ENCODE measurements at places on chromosomes 5 and 9.
A peak's percentile ranks its signal among the peaks of the same experiment; 100 is the strongest.

DNA sequence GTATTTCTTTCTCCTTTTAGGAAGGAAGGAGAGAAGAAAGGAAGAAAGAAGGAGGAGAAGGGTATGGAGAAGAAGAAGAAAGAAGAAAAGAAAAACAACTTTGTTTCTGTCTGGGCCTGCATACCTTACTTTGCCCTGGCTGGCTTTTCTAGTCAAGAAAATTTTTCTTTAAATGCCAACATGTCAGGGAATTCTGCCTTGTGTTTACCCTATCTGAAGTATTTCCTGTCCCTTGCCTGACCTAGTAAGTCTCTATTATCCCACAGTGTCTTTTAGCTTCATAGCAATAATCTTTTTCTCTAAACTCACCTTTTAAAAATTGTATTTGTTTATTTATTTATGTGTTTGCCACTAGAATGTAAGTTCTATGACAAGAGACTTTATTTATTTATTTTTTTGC lies 1864.1 kb downstream of the EFNA5 start:
- no peak for ATAC-seq

DNA sequence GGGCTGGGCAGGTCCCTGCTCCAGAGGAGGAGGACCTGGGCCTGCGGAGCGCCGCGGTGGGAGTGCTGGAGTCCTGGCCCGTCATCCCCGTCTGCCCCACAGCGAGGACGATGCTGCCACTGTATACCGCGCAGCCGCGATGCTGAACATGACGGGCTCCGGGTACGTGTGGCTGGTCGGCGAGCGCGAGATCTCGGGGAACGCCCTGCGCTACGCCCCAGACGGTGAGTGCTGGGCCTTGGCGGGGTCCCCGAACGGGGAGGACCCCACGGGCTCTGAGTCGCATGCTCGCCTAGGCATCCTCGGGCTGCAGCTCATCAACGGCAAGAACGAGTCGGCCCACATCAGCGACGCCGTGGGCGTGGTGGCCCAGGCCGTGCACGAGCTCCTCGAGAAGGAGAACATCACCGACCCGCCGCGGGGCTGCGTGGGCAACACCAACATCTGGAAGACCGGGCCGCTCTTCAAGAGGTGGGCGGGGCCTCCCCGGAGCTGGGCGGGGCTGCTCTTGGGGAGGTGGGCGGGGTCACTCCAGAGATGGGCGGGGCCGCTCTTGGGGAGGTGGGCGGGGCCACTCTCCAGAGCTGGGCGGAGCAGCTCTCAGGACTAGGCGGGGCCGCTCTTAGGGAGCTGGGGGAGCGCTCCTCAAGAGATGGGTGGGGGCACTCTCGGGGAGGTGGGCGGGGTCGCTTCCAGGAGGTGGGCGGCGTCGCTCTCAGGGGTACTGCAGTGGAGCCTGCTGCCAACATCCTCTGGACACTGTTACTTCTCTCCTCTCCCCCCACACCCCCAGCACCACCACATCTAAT lies 13.1 kb downstream of the LRRC26 start:
- peak; percentile 61 for ATAC-seq

DNA sequence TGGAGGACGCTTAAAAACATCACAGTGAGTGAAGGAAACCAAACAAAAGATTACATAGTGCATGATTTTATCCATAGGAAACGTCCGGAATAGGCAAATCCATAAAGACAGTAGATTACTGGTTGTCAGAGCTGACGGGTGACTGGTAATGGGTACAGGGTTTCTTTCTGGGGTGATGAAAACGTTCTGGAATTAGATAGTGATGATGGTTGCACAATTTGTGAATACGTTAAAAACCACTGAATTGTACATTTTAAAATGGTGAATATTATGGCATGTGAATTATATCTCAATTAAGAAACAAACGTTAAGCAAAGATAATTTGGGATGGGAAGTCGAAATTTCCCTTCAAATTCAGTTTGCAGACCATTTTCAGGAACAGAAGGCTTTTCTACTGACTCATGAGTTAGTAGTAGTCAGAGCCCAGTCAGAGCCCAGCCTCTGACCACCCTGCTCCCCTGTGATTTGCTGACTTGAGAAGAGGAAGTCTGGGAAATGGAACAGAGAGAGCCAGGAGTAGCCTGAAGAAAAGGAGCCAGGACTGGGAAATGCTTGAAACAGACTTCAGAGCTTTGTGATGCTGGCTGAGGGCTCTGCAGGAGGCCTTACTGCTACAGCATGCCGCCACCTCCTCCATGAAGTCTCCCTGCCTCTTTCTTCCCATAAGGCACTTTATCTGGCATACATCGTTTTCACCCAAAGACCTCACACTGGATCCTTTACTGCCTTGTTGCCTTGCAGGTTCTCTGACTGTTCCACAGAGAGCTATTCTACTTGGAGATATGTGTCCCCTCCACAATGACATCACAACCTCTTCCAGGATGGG lies 46.4 kb upstream of the CTNNA1 start:
- ATAC-seq: no peak

- no peak for ATAC-seq
Observed at GRCh38 chr9:118928722-118929121, 440.5 kb downstream of the BRINP1 start.

DNA sequence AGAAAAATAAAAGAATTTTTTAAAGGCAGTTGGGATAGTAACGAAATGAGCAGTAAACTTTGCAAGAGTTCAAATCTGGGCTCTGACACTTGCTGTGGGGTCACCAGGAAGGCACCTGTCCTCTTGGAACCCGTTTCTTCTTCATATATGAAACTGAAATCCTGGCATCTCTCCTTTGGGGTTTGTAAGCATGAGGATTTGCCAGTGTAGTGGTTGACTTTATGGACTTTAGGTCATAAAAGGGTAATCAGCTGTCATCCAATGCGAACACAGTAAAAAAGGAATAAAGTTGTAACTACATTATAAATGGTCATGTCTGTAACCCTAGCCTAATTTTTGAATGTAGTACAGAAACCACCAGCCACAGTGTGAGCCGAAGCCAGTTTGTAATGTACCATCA lies 1.3 kb downstream of the RAB14 start:
- ATAC-seq: no peak

DNA sequence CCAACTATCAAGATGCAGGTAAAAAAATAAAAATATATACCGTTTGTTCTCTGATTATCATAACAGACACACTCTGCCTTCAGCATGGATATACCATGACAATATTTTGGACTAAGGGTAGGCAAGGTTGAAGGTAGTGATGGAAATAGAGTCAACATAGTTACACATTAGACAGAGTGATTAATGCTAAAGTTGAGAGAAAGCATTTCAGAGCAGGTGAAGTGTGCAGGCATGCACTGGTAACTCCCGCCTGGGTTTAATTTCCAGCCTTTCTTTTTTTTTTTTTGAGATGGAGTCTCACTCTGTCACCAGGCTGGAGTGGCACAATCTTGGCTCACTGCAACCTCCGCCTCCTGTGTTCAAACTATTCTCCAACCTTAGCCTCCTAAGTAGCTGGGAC lies 458.5 kb downstream of the TLR4 start:
- no peak for ATAC-seq

DNA sequence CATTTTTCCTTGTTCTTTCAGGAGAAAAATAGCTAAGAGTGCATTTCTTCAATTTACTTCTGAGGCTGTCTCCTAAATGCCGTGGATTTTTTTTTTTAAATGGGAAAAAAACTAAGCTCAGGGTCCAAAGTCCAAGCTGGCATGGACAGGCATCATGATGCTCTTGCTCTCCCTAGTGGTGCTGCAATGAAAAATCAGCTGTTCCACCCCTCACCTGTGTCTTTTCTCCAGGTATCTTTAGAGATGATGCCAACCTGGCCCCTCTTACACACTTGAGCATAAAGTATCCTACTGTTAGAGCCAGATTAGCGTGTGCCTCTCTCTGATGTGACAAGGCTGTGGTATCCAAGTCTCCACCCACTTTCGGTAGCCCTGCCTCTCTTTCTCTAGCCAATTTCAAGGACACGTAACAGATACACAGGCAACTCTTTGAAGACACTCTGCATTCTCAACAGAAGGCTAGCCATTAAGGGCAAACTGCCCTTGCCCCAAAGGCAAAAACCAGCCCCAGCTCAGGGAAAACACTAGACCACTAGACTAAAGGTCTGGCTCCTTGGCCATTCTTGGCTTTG lies 208.8 kb downstream of the SAXO1 start:
- no peak for ATAC-seq

- no peak for ATAC-seq
Observed at GRCh38 chr5:163310997-163311396, 126.4 kb upstream of the CCNG1 start.

DNA sequence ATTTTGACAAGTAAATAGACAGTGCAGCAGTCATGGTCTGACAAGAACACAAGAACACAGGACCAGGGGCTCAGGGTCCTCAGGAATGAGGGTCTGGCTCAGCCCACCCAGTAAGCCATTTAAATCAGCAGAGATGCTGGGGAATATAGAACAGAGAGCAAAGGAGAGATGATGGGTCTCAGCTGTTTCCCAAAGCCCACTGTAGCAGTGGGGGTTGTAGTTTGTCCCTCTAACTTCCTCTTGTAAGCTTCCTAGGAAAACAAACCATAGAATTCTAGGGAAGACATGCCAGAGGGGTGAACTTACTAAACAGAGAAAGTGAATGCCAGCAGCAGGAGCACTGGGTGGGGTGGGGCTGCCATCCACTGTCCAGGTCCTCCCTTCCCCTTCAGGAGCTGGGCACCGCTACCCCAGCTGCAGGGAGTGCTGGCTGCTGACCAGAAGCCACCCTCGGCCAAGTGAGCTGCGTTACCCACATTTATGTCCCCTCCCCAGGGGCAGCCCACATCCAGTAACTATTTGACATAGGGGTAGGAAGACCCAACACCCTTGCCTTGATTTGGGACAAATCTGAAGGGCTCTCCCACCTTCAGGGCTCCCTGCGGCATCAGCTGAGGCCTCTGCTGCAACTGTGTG lies 41.6 kb downstream of the GABBR2 start:
- ATAC-seq: no peak

GRCh38 chr9:14056316-14056861 lies 257.6 kb downstream of the NFIB start:
- no peak for ATAC-seq

- ATAC-seq: no peak
Observed at GRCh38 chr5:100772006-100772405, 131.1 kb downstream of the ST8SIA4 start.

- no peak for ATAC-seq
Observed at GRCh38 chr9:86575825-86576525, 221.8 kb upstream of the TUT7 start.

DNA sequence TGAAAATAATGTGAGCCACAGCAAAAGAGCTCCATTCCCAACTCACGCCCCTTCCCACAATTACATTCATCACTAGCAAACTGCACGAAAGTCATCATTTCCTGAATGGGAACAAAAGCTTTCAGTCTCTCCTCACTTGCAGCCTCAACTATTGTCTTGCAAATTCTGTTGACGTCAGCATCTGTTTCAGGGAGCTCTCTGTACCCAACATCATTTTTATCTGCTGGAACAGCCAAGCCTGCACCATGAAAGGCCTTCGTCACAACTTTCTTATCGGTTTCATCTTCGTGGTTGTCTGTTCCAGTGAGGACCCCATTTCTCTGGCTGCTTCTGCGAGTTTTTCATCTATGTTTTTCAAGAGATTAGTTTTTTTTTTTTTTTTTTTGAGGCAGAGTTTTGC lies 14.3 kb upstream of the RNF130 start:
- ATAC-seq: no peak

DNA sequence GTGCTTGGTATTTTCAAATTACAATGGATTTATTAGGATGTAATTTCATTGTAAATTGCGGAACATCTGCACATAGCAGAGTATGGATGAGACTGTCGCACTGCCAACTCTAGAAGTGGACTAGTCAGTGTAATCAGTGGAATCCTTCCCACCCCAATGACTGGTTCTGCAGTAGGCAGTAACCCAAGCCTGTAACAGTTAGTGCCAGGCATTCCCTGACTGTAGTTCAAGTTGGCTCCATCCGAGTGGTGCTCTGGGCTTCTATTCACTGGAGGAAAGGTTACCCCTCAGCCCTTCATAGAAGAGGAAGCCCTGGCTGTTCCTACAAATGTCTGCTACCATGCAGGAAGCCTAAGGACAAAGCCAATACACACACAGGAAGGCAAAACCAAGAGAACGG lies 23.2 kb downstream of the AK3 start:
- no peak for ATAC-seq

DNA sequence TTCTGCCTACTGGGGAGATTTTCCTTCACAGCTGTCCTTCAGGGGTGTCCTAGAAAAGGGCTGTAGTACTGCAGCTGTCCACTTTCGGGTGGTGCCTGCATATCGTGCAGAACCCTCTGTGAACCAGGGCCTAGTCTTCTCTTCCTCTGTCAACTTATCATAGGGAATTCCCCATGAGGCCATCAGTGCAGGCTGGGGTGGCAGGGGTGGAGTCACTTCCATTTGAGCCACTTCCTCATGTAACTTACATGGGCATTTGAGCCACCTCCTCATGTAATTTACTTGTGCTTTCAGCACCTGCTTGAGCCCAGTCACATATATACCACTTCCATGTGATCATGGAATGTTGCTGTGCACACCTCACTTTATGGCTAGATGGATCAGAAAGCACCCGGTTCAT lies 742.0 kb upstream of the RGMB start:
- peak; percentile 16 for ATAC-seq

Measured in stimulated activated memory B cell treated with anti-CD40 and anti-IgM and Interleukin-4, amounts not matched to agents 10 μg/mL and 1 μg/mL and 100 μg/mL, for 72 hours (primary cell).